ENCODE measurements at places on chromosomes 2 and 18.
A peak's percentile ranks its signal among the peaks of the same experiment; 100 is the strongest.

- no peak for DNase-seq
Measured at GRCh38 chr2:13414897-13415296, 698.2 kb downstream of the TRIB2 start.

GRCh38 chr2:132692816-132693215, 22.8 kb upstream of the LYPD1 start:
- no peak for DNase-seq

DNA sequence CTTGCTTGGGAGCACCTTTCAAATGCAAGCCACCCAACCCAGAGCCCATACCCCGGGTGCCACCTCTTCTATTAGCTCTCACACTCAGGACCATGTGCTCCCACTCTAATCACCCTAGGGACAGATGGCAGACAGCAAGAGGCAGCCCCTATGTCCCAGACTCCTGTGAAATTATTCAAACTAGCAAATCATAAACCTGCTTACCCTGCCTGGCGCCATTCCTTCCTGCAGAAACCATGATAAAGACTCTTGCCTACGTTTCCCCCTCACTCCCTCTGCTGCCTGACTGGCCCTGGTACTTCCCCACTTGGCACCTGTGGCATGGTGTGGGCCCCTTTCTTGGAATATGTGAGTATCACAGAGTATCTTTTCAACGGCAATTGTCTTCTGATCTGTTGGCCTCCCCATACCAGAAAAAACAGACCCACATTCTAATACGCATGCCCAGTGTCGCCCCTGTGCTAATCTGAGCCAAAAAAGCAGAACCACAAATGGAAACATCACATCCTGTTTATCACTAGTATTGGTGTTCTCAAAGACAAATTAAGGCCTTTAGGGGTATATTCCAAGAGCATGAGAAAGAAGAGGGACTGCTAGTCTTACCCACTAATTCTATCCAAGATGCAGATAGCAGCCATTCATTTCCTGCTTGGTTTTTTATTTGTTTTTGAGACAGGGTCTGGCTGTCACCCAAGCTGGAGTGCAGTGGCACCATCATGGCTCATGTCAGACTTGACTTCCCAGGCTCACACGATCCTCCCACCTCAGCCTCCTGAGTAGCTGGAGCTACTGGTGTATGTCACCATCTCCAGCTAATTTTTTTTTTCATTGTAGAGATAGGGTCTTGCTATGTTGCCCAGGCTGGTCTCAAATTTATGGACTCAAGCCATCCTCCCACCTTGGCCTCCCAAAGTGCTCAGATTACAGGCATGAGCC, 44.1 kb upstream of the TTC39C start:
- no peak for DNase-seq

DNA sequence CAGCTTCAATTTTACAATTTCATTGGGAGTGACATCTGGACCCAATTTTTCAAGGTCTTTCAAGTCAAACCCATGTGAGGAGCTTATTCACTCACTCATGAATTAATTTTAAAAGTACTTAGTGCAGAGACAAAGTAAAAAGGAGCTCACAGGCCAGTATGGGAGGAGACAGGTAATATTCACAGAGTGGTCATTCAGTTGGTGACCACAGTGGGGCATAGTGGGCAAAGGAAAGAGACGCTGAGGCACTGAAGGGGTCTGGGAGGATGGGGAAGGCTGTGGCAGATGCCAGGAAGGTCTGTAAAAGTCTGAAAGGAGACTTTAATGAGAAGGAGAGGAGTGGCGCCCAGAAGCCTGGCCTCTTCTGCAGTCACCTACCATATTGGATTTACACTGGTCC, 76.0 kb downstream of the CD8B2 start:
- no peak for DNase-seq

GRCh38 chr2:158337018-158337417, 119.5 kb downstream of the CCDC148 start:
- DNase-seq, result no peak

GRCh38 chr2:153479573-153479972, 1.0 kb upstream of the RPRM start:
- DNase-seq, result no peak

DNA sequence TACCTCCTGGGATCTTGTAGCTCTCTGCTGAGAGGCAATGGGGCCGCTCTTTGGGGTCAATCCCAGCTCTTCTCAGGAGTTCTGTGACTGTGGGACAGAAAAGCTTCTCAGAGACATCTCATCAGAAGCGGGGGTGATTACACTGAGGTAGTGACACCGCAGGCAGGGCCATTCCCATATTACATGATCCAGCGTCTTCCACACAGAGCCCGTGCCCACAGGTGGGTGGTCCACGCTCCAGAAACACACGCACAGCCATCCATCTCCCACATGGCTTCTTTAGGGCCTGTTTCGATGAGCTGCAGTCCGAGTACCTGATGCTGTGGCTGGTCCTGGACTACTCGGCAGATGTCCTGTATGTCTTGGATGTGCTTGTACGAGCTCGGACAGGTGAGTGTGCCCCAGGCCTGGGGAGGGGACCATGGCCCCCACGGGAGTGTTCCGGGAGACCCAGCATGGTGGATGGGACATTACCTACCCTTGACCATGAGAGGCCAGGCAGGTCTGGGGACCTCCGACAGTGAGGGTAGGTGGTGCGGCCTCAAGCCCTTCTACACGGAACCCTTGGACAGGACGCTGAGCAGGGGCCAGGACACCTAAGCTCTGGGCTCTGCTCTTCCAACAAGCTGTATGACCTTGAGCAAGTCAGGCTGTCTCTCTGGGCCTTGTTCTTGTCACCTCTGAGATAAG, 45.5 kb downstream of the CNGA3 start:
- no peak for DNase-seq

GRCh38 chr2:45211636-45212035, 202.4 kb upstream of the SIX2 start:
- no peak for DNase-seq

DNA sequence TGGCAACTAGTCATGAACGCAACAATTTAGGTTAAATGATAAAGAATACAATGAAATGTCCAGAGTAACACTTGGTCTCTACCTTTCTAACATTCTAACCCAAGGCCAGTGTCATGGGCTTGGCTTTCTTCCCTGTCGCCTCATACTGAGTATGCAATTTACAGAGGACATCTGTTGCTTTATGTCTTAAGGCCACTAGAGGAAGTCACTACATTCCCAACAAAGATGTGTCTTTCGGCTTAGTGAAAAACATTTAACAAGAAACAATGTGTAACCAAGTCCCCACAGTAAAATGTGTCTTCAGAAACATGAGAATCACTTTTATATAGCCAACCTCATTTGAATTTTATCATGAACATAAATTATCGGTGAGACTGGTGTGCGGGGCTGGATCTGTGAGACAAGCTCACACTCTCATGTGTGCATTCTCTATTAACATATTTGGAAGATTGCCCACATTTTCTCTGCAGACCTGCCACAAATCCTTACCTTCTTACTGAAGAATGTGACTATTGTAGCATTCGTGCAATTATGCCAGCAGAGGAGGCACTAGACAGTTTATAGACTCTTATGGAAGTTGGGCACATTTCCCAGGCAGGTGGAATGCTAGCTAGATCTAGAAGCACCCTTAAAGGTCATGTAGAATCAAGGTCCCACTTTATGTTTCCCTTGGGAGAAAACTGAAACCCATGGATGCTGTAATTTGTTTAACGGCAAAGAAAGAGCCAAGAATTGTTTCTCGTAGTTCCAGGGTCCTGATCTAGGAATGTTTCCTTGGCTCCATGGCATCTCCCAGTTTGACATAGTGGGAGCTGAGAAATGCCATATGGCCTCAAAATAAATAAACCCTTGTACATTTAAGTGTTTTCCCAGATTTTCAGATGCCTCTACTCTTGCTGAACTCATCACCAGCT, 101.8 kb downstream of the CD226 start:
- no peak for DNase-seq

DNA sequence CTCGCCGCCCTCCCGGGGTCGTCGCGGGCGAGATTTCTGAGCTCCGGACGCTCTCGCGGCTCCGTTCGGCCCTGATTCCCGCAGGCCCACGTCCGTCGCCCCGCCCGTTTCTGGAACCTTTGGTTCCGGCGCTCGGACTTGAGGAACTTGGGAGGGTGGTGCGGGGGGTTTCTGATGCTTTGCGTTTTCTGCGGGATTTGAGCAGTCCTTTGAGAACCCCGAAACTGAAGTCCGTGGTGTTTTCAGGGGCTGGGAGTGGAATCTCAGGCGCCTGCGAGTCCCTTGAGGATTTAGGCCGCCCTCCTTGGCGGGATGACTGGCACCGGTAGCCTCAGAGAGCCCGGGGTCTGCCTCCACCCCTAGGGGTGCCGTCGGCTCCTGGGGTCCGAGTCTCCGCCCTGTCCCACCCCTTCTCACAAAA, 336 bp downstream of the THNSL2 start:
- DNase-seq, result peak; percentile 60

DNA sequence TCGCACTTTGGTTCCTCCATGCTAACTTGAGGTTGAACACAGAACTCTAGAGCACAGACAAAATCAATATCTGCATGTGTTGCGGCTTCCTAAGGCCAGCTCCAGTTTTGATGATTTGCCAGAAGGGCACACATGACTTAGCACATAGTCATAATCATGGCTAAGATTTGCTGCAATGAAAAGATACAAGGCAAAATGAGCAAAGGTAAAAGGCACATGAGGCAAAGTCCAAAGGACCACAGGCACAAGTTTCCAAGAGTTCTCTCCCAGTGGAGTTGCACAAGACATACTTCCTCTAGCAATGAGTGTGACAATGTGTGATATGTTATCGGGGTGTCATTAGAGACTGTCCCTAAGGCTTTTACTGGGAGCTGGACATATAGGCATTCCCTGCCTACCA, 24.2 kb upstream of the CXXC1 start:
- DNase-seq, result no peak

- no peak for DNase-seq
Measured at GRCh38 chr2:176170602-176171305, 13.6 kb downstream of the HOXD3 start.

DNA sequence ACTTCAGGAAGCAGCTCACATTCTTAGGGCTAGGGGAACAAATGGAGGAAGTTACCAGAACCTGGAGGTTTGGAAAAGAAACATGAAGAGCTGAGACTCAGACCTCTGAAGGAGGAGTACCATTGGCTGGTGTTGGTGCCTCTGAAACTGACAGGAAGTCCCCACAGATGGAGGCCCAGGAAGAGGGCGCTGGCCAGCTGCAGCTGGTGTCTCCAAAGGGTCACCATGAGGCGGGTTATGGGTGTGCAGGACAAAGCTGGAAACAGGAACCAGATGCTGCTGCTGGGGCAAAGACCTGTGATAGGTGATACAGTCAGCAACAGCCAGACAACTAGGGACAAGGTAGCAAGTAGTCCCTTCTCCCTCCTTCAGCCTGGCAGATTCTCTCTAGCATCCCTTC, 136.5 kb upstream of the SERPINE2 start:
- no peak for DNase-seq

- DNase-seq, result no peak
Measured at GRCh38 chr2:38835015-38835601, 40.6 kb downstream of the DHX57 start.

DNA sequence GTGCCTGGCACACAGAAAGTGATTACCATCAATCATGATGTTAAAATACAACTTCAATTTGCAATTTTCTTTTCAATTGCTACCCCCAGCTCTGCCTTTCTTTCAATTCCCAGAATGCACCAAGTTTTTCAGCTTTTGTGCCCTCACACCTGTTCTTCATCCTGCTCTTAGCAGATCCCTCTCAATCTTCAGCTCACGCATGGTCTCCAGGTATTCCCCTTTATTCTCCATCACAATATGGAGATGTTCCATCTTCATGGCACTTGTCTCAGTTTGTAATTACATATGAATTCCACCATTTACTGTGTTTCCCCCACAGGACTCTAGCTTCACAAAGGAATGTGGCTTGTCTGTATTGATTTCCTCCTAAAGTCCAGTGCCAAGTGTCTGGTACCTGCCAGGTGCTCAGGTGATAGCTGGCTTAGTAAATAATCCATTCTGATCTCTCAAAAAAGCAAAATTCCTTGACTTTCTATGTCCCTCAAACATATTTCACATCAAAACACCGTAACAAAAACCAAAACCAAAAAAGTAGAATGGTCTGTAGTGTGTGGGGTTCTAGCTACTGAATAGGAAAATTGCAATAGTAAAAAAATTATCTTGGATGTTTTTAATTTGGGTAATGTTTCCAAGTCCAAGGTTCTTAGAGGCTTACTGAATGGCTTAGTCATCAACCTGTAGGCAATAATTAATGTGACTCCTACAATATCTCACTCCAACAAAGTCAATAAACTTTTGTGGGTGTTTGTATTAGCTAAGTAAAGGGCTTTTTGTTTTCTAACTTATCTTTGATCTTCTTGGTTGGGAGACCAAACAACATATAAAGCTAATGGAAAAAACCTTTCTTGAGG, 2.9 kb upstream of the INSIG2 start:
- no peak for DNase-seq

- no peak for DNase-seq
Measured at GRCh38 chr2:75666911-75667310, 20.3 kb downstream of the MRPL19 start.
